NCI-H1417 (cell line): ENCODE measurements at places on chromosomes 5 and 9.

DNA sequence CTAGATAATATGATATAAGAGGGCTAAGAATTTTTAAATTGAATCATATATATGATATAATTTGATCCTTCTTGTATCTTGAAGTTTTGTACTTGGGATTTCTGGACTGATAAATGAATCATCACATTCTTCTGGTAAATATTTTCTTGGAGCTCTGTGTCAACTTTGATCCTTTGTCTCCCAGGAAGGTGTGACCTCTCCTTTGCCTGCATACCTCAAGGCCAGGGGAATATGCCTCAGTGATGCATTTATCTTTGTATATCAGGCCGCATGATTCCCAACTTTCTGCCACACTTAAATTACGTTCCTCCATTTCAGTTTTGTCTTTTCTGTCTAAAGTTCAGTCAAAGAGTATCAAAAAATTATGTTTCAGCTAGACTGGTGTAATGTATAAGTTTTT is 101.2 kb downstream of the NLN start:
- DNase-seq = no peak

DNA sequence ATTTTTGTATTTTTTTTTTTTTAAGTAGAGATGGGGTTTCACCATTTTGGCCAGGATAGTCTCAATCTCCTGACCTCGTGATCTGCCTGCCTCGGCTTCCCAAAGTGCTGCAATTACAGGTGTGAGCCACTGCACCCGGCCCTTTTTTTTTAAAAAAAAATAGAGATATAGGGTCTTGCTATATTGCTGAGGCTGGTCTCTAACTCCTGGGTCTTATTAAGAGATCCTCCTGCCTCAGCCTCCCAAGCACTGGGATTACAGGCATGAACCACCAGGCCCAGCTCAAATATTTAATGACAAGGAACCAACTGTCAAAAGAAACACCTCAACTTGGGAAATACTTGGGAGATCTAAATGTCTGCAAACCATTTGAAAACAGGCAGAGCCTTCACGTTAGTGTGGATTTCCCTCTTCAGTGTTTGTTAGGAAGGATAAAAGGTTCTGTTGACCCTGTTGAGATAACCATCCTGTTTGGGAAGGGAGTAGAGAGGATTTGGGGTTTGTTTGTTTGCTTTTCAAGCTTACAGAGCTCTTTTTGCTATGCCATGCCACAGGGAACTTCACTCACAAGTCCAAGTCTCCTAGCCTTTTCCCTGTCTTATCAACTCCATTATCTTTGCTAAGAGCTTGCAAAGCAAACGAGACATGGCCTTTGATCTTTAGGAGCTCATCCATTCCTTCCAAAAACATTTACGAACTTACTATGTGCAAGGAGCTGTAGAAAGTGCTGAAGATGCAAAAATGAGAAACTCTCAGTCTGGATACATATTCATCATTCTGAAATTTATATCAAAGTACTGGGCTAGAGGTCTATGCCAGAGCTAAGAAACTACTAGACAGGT is 7.5 kb downstream of the FAXDC2 start:
- no peak for DNase-seq

GRCh38 chr9:77773381-77773780 is 125.3 kb upstream of the GNA14 start:
- no peak for DNase-seq

DNA sequence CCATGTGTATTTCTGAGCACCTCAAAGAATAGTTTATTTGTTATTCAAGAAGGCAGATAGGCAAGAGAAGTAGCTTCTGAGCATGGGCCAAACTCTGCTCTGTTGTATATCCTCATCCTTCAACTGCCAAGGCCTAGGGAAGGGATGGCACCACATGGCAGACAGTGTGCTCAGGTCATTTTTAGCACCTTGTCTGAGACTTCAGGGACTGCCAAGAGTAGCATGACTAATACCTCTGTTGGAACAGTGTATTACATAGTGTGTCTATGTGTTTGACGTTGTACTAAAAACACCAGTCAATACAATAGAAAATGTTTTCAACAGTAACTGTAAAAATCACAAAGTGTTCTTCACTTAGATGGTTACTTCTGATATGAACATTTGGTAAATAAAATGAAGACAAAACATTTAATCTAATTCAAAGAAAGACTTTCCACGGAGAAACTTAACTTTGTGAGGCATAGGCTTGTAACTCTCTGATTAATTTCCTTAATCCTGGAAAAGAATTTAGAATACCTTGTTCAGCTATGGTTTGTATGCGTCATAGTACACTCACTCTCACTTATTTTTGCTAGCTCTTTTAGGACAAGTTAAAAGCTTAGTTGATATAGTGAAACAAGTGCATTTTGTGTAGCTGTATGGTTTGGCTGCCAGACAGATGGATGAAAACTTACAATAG is 318.4 kb upstream of the RIOK2 start:
- DNase-seq = no peak

GRCh38 chr5:132364319-132364718 is 5.2 kb upstream of the SLC22A5 start:
- DNase-seq = no peak

GRCh38 chr9:69249337-69249736 is 75.3 kb downstream of the TJP2 start:
- DNase-seq = no peak

GRCh38 chr5:50794812-50795211 is 128.4 kb downstream of the PARP8 start:
- DNase-seq = no peak

- no peak for DNase-seq
Measured at GRCh38 chr5:150431574-150431973, 18.0 kb downstream of the RPS14 start.

DNA sequence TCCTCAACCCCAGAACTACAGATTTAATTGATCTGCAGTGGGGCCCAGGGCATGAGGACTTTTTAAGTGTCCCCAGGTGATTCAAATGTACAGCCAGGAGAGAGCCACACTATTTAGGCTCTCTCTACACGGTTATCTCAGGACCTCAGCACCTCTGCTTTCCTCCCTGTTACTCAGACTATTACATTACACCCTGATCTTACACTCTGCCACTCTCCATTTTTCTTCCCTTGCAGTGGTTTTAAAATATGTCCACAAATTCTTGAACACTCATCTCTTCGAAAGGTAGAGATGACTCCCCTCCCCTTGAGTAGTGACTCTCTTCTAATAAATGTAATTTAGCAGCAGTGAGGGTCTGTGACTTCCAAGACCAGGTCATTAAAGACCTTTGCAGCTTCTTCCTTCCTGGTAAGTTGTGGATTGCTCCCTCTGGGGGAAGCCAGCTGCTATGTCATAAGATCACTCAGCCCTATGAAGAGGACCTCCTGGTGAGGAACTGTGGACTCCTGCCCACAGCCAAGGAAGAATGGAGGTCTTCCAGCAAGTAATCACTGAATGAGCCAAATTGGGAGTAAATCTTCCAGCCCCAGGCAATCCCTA is 87.5 kb upstream of the SSBP2 start:
- no peak for DNase-seq

- DNase-seq = no peak
Measured at GRCh38 chr9:131854334-131854733, 114.5 kb upstream of the RAPGEF1 start.

- no peak for DNase-seq
Measured at GRCh38 chr5:126120939-126121338, 302.3 kb upstream of the GRAMD2B start.

- DNase-seq = peak; percentile 50
Measured at GRCh38 chr9:37302277-37302676, 120.2 kb upstream of the GRHPR start.
